ENCODE measurements at places on chromosomes 4 and X.
A peak's percentile ranks its signal among the peaks of the same experiment; 100 is the strongest.

DNA sequence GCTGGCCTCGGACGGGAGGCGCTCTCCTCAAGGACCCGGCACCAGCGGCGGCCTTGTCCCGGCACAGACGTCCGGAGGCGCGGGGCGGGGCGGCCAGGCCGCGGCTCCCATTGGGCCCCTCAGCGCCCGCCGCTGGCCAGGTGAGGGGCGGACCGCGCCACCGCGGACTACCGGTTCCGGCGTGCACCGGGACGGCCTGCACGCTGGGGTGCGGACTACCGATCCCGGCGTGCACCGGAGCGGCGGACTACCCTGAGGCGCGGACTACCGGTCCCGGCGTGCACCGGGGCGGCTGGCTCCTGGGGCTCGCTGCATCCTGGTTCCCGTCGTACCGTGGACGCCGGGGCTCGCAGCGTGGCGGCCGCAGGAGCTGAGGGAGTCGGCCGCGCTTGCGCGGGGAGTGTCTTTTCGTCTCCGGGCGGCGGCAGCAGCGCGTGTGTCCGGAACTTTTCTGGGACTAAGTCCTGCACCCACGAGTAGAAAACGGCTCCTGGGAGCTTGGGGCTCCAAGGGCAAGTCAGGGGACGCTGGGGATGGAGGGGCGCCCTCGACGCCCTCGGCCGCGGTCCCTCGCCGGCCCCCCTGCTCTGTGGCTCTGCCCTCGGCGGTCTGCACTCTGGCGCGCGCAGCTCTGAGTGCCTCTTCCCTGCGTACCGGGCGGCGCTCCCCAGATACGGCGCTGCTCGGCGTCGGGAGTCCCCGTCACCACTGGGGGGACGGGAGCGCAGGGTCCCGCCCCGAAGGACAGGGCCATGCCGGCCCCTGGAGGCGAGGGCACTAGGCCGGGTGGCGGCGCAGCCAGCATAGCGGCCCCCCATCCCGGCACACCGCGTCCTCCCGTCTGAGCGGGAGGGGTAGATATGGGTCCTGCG, at the start of gene LETM1:
Gene LETM1, minus strand, starts transcription at position 86 of the 872 bp plus-strand sequence. CDS start 206 bp downstream, outside the sequence.
- peak; percentile 93 for DNase-seq

GRCh38 chr4:168711197-168712140, 214.6 kb downstream of the PALLD start:
- no peak for DNase-seq

DNA sequence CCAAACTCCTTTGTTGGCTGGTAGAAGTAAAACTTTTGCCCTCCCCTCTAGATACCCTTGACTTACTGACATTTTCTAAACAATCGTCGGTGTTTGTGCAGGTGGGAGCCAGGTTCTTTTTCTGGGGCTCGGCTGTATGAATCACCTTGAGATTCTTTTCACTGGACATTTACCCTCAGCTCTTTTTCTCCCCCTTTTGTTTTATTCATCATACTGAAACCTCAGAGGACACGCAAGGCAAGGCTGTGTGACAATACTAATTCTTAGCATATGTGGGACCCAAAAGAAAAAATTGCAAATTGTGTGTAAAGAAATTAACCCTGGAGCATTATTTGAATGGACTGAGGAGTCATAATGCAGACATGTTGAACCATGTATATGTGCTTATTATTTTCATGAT, 194.0 kb downstream of the PCDH19 start:
- no peak for DNase-seq

- no peak for DNase-seq
Observed at GRCh38 chrX:21711129-21711847, 46.6 kb downstream of the SMPX start.

GRCh38 chrX:126165721-126166461, at the start of gene DCAF12L2:
TSS of gene DCAF12L2 (minus strand) at chrX:126166289. CDS start at chrX:126165924, 365 bp downstream.
- DNase-seq: no peak

DNA sequence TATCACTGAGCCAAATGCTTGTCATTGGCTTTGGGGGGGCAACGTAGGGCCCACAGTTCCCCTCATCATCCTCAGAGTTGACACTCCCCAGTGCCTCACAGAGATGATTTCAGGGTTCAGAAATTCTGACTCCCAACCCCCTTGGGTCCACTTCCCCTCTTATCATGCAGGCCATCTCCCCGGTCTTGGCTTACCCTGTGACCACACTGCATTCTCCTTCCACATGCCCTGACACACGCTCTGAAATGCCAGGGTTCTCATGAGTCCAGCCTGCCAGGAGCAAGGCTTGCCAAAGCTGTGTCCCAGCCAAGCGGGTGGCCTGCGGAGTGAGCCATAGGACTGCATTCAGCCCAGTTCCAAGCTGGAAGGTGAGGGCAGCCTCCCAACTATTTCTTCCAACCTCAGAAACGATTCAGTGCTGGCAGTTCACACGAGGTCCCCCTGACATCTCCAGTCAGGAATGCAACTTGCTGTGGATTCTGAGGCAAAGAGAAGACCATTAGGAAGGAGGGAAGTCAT, 101.2 kb downstream of the SMIM20 start:
- no peak for DNase-seq

DNA sequence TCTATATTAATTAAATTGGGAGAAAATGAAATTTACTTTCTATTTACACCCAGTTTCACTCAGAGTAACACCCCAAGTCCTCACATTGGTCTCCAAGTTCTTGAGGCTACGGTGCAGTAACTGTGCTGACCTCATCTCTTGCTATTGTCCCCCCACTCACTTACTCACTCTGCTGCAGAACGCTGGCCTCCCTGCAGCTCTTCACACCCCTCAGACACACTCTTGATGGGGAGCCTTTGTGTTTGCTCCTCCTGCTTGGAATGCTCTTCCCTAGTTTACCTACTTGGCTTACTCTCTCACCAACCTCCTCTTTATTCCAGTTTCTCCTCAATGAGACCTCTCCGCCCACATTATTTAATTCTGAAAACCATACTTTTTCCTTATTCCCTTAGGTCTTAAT, 22.2 kb upstream of the SPARCL1 start:
- DNase-seq: no peak

- no peak for DNase-seq
Observed at GRCh38 chr4:152590179-152591031, 54.5 kb upstream of the FBXW7 start.

- DNase-seq: no peak
Observed at GRCh38 chr4:3417448-3417847, 24.3 kb upstream of the HGFAC start.

DNA sequence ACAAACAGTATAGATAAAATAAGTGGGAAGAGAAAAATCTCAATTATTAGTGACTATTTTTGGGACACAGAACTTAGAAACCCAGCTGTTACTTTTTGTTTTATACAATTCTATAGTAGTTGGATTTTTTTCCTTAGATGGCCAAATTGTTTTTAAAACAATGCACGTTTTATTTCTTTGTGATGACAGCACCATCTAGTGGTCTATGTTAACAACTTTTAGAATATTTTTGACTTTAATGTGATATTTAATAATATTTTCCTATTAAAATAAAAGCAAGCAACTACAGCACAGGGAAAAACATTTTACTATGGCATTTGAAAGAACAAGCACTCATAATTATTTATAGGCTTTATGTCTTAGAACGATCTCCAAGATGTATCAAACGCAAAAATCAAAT, 5.6 kb upstream of the SMIM31 start:
- peak; percentile 36 for DNase-seq

DNA sequence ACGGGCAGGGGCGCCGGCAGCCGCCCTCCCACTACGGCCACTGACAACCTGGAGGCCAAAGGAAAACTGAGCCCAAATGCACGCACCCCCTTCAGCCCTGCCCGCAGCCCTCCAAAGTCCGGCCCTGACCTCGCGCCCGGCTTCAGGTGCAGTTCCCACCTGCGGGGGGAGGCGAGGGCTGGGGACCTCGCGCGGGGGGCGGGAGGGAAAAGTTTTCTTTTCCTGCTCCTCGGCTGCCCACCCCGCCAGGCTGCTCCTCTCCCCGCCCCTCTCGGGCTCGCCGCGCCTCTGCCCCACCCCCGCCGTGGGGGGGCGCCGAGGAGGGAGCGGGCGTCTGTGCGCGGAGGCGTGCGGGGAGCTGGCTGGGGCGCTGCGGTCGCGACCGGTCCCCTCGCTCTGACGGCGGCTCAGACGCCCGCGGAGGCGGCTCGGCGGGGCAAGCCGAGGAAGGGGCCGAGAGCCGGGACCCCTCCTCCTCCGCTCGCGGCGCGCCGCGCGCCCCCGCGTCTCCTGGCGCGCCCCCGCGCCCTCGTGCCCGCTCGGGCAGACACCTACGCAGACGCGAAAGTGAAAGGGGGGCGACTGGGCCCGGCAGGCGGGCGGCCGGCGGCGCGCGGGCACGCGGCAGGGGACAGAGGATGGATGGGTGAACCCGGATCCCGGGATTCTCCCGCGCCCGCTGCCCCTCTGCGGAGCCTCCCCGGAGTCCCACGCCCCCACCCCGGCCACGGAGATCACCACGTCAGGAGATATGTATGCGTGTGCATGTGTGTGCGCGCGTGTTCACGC, 3.1 kb upstream of the NR3C2 start:
- DNase-seq: peak; percentile 6

- DNase-seq: no peak
Observed at GRCh38 chr4:13542577-13543031, 1.7 kb downstream of the NKX3-2 start.

DNA sequence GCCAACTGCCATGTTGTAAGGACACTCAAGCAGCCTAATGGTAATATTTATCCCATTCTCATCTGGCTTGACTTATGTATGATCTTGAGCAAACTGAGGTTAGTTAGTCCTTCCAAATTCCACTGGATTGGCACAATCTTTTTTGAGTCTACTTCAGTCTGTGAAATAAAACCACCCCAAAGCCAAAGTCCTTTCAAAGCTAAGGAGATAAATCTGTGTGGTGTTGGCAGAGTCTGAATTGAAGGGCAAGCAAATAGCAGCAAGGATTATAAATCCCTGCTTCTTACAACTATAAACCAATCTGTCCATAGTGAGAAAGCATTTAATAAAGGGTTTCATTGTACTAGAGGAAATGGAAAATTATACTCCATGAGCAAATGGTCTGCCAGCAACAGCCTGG, 233.9 kb upstream of the GLRA2 start:
- no peak for DNase-seq

- no peak for DNase-seq
Observed at GRCh38 chr4:145734576-145735346, 54.8 kb downstream of the C4orf51 start.

DNA sequence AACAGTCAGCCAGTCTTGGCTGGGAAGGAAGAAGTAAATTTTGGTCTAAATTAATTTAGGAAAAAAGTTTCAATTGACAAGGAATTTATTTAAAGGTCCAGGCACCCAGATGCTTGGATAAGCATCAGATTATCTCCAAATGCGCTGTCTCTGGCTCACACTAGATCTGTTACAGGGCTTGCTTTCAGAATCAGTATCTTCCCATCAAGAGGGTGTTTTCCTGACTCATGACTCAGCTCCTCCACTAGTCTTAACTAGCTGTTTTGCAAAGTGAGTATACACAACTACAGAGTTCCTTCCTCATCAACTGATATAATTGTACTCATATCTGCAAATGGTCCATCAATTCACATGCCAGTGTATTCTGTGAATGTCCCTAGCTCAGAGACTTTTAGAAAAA, 482.1 kb upstream of the CPEB2 start:
- DNase-seq: no peak

- DNase-seq: peak; percentile 52
Observed at GRCh38 chr4:139085141-139085540, 69.6 kb downstream of the NOCT start.

GRCh38 chrX:97322401-97322800, 438.7 kb downstream of the RPA4 start:
- no peak for DNase-seq

DNA sequence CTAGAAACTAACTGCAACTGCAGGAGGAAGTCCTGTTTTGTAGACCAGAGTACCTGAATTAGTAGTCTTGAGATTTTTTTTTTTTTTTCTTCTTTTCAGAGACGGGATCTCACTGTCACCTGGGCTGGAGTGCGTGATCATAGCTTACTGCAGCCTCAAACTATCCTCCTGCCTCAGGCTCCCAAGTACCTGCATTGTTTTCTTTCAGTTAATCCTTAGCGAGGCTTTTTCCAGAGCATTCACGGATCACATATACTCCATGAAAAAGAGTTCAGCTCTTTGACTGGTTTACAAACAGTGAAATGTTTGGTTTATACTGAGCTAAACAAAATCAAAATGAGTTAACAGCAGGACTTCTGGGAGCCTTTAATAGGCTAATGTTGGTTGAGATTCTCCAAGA, 45.8 kb downstream of the KLHL15 start:
- DNase-seq: no peak

- no peak for DNase-seq
Observed at GRCh38 chr4:166198516-166199310, 325.7 kb downstream of the TLL1 start.

DNA sequence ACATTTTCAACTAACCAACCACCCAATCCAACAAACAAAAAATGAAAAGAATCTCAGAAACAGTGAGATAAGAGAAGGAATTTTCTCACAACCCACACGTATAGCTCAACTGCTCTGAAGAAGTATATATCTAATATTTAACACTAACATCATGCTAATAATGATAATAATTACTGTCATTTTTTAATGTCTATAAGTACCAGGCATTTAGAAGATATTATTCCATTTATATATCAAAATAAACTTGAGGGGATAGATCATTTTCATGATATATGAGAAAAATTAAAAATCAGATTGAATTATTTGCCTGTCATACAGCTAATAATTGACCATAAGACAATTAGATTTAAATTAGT, 4.2 kb upstream of the AFP start:
- DNase-seq: no peak

GRCh38 chr4:28469387-28469786, 1608.7 kb downstream of the STIM2 start:
- no peak for DNase-seq

- no peak for DNase-seq
Observed at GRCh38 chr4:78787392-78788006, 11.3 kb downstream of the BMP2K start.

GRCh38 chr4:5069901-5070300, 18.6 kb downstream of the STK32B start:
- DNase-seq: no peak

GRCh38 chr4:25837107-25837506, 25.7 kb downstream of the SEL1L3 start:
- DNase-seq: no peak

DNA sequence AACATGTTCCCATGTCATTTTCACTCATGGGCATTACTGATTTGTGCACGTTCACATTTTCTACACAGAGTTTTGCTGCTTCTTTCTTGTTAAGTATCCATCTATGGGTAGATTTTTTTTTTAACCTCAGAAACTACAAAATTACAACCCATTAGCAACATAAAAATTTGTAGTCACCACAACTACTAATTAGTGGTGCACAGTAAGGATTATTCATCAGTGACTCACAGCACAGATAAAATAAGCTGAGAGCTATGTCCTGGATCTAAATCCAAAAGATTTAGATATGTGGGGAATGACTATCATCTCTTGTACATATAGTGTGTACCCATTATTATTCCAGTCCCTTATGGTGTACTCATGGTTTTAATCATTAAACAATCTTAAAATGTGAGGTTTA, 19.7 kb upstream of the AMELX start:
- no peak for DNase-seq
